ENCODE measurements at places on chromosomes 3 and 15.

GRCh38 chr3:46303240-46303639, 50.7 kb upstream of the CCR2 start:
- DNase-seq: no peak

GRCh38 chr3:175121225-175121624, 262.1 kb downstream of the NAALADL2 start:
- DNase-seq: no peak

DNA sequence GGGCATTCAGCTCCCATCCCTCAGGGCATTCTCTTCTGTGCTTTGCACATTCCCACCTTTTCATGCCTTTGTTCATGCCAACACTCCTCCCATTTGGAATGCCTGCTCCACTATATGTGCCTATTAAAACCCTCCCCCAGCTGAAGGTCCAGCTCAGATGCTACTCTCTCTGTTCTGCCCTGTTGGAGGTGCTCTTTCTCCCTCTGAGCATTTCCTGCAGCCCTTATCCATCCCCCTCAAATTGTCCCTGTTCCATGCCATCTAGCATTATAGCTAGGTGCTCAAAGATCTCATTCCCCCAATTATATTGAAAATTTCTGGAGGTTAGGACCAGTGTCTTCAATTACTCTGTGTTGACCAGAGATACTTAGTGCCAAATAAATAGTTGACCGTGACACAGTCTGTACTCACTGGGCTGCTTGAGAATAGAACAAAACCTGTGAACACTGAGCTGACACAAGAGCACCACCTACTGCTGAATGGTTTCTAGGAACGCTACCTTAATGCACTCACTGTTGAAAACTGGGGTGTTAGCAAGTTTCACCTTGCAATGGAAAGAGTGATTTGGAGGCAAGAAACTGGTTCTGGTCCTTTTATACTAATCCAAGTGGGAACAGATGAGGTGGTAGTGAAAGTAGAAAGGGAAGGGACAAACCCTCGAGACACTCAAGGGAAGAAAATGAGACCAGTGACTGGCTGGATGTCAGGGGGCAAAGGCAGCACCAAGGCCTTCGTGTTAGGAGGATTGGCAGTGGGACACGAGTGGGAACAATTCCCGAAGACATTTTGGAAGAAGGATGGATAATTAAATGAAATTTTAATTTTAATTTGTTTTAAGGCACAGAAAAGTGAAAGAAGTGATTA, 289.8 kb upstream of the ROPN1 start:
- no peak for DNase-seq

- DNase-seq: no peak
These were observed 133.3 kb downstream of the RPLP1 start for GRCh38 chr15:69585937-69586336.

DNA sequence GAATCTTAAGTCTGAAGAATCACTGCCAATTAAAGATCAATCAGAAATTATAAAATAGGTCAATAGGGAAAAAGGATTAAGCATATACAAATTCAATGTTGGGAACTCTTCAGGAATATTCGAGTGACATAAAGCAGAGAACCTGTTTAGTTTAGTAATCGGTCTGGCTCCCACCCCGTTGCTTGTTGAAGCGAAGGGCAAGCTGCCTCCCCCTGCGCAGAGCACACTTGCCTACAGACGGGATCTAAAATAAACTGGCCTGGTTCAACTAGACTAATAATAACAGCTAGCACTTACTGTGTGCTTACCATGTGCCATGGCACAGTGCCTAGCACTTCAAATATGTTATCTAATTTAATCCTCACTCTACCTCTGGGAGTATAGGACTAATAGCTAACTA, 8.6 kb downstream of the SEMA6D start:
- no peak for DNase-seq

DNA sequence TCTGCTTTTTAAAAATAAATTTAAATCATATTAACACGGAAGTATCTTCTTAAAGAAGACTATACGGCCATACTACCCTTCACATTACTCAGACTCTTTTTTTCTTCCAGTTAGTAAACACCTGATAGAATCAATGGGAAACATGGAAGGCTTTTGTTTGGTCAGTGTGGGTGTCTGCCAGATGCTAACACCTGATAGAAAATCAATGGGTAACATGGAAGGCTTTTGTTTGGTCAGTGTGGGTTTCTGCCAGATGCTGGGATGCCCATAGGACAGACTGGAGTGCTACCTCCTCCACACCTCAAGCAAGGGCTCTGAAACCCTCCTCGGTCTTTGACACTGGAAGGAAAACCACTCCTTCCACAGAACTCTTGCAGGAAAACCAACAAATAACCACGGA, 29.2 kb downstream of the HACL1 start:
- no peak for DNase-seq

- DNase-seq: no peak
These were observed 99.6 kb downstream of the OXSM start for GRCh38 chr3:25889525-25889917.

- no peak for DNase-seq
These were observed 12.5 kb upstream of the TCAIM start for GRCh38 chr3:44326019-44326418.

DNA sequence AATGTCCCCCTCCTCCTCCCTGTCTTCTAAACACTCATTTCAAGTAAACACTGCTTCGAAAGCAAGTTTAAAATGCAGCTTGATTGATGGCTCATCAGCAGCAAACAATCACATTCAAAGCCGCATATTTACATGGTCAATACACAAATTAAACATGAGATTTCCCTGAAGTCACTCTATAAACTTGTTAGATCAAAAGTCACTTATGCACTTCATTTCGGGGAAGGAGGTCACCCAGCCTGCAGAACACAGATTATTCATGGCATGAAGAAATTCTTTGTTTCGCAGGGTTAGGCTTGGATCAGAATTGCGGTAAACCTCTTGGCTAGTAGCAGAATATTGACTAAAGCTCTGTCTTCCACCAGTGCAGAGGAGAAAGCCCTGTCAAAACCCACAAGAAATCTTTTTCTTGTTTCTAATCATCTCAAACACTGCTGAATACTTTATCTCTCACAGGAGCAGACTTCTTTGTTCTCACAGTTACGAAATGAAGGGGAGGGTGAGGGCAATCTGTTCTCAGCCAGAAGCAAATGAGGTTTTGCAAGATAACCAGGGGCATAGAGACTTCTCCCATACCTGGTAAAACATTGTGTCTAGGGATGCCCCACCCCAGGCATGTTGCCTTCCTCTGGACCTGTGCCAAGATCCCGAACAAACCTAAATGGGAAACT, 133.3 kb upstream of the CHL1 start:
- no peak for DNase-seq

DNA sequence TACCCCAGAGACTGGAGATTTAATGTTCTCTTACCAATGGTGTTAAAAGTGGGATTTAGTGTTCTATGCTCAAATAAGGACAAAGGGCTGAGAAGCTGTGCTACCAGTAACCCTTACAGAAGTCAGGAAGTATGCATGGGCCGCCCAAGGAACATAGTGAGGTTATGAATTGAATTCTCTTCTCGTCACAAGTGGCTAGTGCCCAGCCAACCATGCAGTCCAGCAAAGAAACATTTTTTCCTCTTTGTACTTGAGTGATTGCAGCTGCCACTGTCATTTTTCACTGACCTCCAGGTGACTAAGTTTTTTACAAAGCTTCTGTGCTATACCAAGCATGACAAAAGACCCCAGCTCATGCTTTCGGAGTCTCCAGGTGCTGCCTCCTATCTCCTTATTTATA, 110.6 kb upstream of the DCBLD2 start:
- DNase-seq: no peak

GRCh38 chr15:69652751-69653305, 200.2 kb downstream of the RPLP1 start:
- no peak for DNase-seq

DNA sequence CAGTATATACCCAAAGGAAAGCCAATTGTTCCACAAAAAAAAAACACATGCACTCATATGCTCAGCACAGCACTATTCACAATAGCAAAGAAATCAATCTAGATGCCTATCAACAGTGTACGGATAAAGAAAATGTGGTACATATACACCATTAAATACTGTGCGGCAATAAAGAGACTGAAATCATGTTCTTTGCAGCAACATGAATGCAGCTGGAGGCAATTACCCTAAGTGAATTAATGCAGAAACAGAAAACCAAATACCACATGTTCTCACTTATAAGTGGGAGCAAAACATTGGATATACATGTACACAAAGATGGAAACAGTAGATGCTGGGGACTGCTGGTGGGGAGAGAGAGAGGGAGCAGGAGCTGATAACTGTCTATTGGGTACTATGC, 124.2 kb upstream of the AADACL2 start:
- DNase-seq: no peak

GRCh38 chr3:126436826-126437717, 38.6 kb downstream of the ZXDC start:
- DNase-seq: no peak
